ENCODE measurements at places on chromosomes 3 and 15.

- no peak for DNase-seq
Observed at GRCh38 chr3:159882790-159883779, 105.5 kb upstream of the IL12A start.

DNA sequence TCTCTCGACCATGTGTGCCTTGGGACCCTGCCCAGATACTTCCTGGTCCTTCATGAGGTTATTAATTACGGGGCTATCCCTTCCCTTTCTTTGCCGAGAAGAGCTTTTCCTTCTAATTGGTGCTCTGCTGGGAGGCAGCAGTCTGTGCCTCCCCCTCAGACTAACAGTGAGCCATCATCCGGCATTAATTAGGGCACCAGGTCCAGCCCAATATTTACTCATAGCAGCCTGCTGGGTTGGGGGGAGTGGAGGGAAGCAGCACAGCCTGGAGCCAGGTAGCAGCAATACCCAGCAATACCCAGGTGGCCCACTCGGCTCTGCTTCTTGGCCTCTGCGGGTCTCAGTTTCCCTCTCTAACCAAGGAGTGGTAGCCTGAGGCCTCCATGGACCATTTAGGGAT is 20.1 kb downstream of the CACNA2D2 start:
- no peak for DNase-seq

GRCh38 chr3:171672124-171672523 is 138.2 kb downstream of the PLD1 start:
- DNase-seq = no peak

DNA sequence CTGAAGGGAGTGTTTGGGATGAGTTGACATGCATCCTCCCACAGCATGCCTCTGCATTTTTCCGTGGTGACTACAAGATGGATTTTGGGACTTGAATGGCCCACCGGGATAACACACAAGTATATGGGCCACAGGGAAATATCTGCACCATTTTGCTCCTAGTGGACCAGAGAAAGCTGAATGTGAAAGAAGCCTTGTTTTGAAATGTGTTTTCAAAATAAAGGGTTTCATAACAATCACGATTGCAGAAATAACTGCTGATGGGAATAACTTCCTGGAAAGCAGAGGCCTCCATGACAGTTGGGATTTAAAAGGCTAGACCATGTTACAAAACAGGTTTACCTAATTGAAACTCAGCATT is 77.5 kb upstream of the PRR23C start:
- no peak for DNase-seq

- DNase-seq = no peak
Observed at GRCh38 chr3:195537995-195538394, 5.1 kb downstream of the PPP1R2 start.

Measured in putamen (tissue), 1 donor.